Gastrocnemius medialis (tissue), 4 donors: ENCODE measurements at places on chromosomes 6 and 20.
A peak's percentile ranks its signal among the peaks of the same experiment; 100 is the strongest.

- H3K27ac ChIP-seq = no peak overlapping the region
- no peaks in the 10 kb centered on the region for H3K36me3 ChIP-seq
- no peak for DNase-seq
- no peak overlapping the region for H3K4me3 ChIP-seq
- H3K27me3 ChIP-seq = no peaks in the 10 kb centered on the region
These were observed 98.7 kb downstream of the PLEKHG1 start for GRCh38 chr6:150698391-150698790.

GRCh38 chr6:158744986-158745430, 74.2 kb downstream of the EZR start:
- no peaks in the 10 kb centered on the region for H3K27me3 ChIP-seq
- DNase-seq = no peak
- H3K36me3 ChIP-seq = no peaks in the 10 kb centered on the region

- peaks cover 42% of the 10 kb centered on the region for H3K4me1 ChIP-seq
- no peak overlapping the region for H3K4me3 ChIP-seq
- H3K36me3 ChIP-seq = no peaks in the 10 kb centered on the region
These were observed 684.3 kb downstream of the QKI start for GRCh38 chr6:164098857-164099267.

DNA sequence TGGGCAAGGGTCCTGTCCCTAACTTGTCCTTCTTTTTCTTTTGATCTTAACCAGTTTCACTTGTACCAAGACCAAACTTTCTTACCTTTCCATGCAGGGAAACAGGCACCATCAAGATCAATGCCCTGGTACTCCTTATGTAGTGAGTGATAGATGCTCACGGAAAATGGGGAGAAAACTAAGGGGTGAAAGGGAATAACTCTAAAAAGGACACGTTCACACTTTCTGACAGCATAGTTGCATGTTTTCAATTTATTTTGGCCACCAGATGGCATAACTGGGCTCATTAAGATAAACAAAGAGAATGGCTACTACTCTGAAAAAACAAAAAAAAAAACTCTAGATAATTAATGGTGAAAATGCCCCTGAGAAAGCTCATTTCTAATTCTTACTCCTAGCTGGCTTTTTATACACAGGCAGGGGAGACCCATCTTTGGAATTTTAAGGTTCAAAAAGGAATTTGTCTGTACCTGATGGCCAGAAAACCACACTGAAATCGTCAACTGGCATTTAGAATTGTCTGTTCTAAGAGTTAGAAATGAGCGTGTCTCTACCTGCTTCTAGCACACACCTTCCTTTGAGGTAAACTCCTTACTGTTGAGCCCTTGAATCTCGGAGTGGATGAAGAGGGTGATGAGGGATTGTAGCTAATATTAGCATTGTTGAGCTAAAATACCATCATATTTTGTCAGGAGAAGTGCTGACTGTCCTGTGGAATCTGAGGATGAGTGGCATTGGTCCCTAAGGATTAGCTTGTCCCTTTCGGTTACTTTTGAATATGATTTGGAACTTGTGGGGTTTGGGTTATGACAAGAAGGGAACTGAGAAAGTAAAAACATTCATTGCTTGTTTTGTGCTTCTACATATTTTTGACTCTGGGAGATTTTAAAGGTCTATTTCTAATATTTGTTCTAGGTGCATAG, 62.2 kb upstream of the DDR1 start:
- no peaks in the 10 kb centered on the region for H3K27me3 ChIP-seq
- no peak overlapping the region for H3K4me3 ChIP-seq
- H3K36me3 ChIP-seq = no peaks in the 10 kb centered on the region
- peaks cover 16% of the 10 kb centered on the region for H3K4me1 ChIP-seq
- H3K27ac ChIP-seq = peak overlapping the region; percentile 6

DNA sequence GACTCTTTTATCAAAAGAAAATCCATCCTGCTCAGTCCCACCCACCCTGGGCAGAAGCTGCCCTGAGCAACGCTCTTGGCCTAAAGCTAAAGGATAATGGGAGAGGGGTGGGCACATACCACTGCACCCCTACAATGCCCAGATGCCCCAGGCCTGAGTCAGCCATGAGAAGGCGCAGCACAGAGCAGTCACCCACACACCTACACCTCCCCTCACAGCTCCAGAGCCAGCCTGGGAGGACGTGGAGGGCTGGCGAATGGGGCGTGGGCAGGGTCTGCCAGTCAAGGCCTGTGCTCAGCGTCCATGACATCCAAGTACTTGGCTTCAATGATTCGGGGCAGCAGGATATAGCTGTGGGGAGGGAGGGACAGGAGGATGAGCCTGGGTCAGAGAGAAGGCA, 11.5 kb downstream of the SLC4A11 start:
- H3K4me1 ChIP-seq = peaks cover 17% of the 10 kb centered on the region
- H3K27me3 ChIP-seq = no peaks in the 10 kb centered on the region
- no peaks in the 10 kb centered on the region for H3K36me3 ChIP-seq
- no peak for DNase-seq
- H3K4me3 ChIP-seq = no peak overlapping the region
- no peak overlapping the region for H3K27ac ChIP-seq

DNA sequence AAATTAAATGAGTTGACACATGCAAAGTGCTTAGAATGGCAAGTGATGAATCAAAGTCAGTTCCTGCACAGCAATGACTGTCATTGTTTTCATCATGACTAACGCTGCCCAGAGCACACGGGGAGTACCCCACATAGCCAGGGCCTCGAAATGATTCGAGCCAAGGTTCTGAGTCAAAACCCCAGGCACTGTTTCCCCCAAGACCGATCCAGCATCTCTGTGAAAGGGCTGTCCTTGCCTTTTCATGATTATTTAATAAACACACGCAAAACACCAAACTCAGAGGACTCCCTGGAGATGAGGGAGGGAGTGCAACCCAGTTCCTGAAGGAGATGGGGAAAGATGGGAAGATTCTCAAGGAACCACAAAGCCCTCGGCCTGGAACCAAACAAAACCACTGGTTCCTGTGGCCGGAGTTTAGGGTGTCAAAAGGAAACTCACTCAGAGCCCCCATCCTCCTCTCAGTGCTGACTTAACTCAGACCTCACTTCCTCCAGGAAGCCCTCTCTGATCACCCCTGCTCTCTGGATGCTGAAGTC, 3.8 kb downstream of the PREX1 start:
- H3K4me1 ChIP-seq = peaks cover 33% of the 10 kb centered on the region
- no peak for DNase-seq
- no peak overlapping the region for H3K4me3 ChIP-seq
- no peaks in the 10 kb centered on the region for H3K27me3 ChIP-seq
- H3K36me3 ChIP-seq = no peaks in the 10 kb centered on the region
- peak overlapping the region; percentile 84 for H3K27ac ChIP-seq

DNA sequence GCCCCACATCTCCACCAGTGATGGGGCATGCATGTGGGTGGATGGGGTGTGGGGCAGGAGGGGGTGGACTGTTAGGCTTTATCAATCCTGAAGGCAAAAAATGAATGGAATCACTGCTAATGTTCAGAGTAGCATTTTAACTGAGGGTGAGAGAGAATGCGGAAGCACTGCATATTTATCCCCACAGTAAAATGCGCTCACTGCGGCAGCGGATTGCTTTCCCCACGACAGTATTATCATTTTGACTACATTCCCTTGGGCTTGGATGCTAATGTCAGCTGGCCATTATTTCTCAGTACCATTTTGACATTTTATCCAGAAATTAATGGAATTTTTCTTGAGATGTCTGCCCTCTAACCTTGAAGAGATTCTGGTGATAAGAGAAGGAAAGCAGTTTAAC, 13.4 kb downstream of the ALDH8A1 start:
- H3K27ac ChIP-seq = no peak overlapping the region
- H3K27me3 ChIP-seq = no peaks in the 10 kb centered on the region
- H3K4me1 ChIP-seq = no peaks in the 10 kb centered on the region
- no peak overlapping the region for H3K4me3 ChIP-seq

DNA sequence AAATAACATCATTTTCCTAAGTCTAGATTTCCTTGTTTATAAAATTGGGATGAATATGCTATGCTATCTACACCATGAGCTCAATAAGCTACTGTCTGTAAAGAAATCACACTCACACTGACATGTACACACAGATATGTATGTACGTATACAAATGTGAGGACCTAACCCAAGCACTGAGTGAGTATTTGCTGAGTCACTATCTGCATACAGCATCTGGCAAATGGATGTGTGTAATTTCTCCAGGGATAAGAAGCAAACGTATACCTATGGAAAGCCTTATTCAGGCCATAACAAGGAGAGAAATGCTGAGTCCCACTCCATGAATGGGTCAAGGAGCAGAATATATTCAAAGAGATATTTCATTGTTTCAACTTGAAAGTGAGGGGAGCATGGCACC, 153.9 kb downstream of the LPA start:
- H3K27ac ChIP-seq = no peak overlapping the region
- no peak for DNase-seq
- H3K36me3 ChIP-seq = no peaks in the 10 kb centered on the region

DNA sequence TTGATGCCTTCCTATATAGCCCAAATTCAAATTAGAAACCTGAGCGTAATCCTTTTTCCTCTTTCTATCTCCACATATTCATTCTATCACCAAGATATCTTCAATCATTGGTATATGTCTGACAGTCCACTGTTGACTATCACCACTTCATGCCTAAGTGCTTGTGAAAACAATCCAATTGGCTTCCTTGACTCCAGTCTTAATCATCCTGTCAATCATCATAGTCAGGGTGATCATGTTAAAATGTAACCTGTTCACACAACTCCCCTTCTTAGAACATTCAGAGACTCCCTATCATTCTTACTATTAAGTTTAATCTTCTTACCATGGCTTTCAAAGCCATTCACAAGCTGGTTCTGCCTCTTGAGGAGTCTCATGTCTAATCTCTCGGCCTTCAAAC, 616.7 kb downstream of the PHF3 start:
- no peaks in the 10 kb centered on the region for H3K27me3 ChIP-seq
- no peaks in the 10 kb centered on the region for H3K4me1 ChIP-seq
- DNase-seq = no peak
